ENCODE measurements at places on chromosomes 4 and X. TPM values are rescaled to one million over a fixed set of nuclear protein-coding genes. Genes with fewer than 3 reads are reported as not detected.
A peak's percentile ranks its signal among the peaks of the same experiment; 100 is the strongest.

- peak; percentile 57 for DNase-seq
- H3K4me3 ChIP-seq, result no peak overlapping the region
- peaks cover 2% of the 10 kb centered on the region for H3K27me3 ChIP-seq
- no peaks in the 10 kb centered on the region for H3K36me3 ChIP-seq
- peak overlapping the region; percentile 39 for H3K27ac ChIP-seq
- H3K4me1 ChIP-seq, result peaks cover 4% of the 10 kb centered on the region
Measured at GRCh38 chrX:14616301-14616700, 87.0 kb downstream of the GLRA2 start.

DNA sequence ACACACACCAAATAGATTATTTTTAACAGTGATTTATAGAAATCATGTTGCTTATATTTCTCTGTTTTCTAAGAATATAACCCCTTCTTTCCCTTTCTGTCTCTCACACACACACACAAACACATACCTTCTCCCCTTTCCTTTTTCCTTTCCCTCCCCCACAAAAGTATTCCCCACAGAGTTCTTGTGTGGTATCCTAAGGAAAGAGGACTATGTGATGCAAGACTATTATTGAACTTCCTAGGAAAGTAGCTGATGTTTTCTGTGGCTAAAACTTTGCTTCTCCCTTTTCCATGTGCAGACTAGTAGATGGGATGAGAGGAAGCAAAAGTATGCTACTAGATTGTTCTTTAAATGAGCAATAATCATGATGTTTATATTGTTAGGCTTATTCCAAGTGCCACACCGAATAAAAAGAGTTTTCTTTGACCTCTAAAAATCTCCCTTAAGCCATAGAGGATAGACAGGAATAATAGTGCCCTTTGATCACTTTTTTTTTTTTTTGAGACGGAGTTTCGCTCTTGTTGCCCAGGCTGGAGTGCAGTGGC is 38.7 kb downstream of the CPEB2 start:
- no peak overlapping the region for H3K4me3 ChIP-seq
- no peak overlapping the region for H3K27ac ChIP-seq
- DNase-seq, result no peak
- no peaks in the 10 kb centered on the region for H3K4me1 ChIP-seq
- H3K27me3 ChIP-seq, result no peaks in the 10 kb centered on the region

DNA sequence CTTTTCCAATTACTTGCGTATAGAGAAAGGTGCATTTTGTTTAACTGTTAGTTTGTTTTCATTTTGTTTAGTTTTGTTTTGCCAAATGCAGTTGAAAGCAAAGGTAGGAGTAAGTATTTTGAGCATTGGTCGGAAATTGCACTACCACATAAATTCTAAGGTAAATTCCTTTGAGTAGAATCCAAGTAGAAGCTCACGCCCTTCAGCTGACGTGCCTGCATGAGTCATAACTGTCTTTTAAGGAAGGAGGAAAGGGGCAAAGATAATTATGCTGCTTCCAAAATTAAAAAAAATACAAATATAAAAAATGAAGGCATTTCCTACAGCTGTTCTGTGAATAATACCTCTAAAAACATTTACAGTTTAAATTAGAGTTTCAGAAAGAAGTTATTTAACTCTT is 110.2 kb upstream of the MYOZ2 start:
- peaks cover 3% of the 10 kb centered on the region for H3K4me1 ChIP-seq
- H3K27me3 ChIP-seq, result no peaks in the 10 kb centered on the region
- no peak overlapping the region for H3K4me3 ChIP-seq
- no peak for DNase-seq
- peak overlapping the region; percentile 65 for H3K27ac ChIP-seq
- H3K36me3 ChIP-seq, result peaks cover 8% of the 10 kb centered on the region

DNA sequence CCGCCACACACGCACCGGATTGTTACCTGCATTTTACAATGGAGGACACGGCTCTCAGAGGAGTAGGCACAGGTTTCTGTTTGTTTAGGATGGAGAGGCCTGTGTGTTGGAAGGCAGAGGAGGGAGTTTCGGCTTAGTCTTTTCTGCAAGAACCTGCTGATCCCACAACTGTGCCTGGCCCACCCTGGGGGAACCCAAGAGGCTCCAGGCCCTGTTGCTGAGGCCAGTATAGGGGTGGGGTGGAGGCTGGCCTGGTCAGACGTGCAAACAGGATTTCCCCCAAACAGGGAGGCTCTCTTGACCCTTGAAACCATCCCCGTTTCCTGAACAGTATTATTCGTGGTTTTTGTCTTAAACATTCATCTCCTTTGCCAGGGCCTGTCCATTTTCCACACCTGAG is 772 bp upstream of the SLC49A3 start:
- peaks cover 7% of the 10 kb centered on the region for H3K27me3 ChIP-seq
- peaks cover 45% of the 10 kb centered on the region for H3K4me1 ChIP-seq
- no peaks in the 10 kb centered on the region for H3K36me3 ChIP-seq
- H3K27ac ChIP-seq, result peak overlapping the region; percentile 25
- peak; percentile 16 for DNase-seq

GRCh38 chr4:188822698-188823097 is 683.5 kb downstream of the TRIML1 start:
- no peaks in the 10 kb centered on the region for H3K36me3 ChIP-seq
- H3K27me3 ChIP-seq, result no peaks in the 10 kb centered on the region
- no peak for DNase-seq

- peaks cover 13% of the 10 kb centered on the region for H3K36me3 ChIP-seq
- no peak overlapping the region for H3K4me3 ChIP-seq
- no peaks in the 10 kb centered on the region for H3K4me1 ChIP-seq
- H3K27me3 ChIP-seq, result no peaks in the 10 kb centered on the region
- no peak overlapping the region for H3K27ac ChIP-seq
Measured at GRCh38 chr4:87165892-87166291, 54.5 kb downstream of the KLHL8 start.

DNA sequence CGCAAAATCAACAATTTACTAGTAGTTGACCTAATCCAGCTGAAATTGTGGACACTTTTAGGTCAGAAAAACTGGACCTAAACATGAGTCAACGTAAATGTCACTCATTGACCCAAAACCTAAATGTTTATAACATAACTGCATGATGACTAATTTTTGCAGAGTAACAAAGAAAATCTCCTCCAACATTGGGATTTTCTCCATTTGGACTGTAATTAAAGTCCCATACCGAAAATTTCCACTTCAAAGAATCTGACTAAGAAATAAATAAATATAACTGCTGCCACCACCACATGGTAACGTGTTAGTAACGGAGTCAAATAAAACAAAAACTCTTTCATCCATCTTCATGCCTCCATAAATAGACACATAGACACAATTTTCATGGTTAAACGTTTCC is 1.9 kb downstream of the ADGRA3 start:
- peak overlapping the region; percentile 62 for H3K4me3 ChIP-seq
- peak overlapping the region; percentile 87 for H3K27ac ChIP-seq
- DNase-seq, result no peak
- H3K4me1 ChIP-seq, result peaks cover 10% of the 10 kb centered on the region
- H3K36me3 ChIP-seq, result no peaks in the 10 kb centered on the region
- H3K27me3 ChIP-seq, result no peaks in the 10 kb centered on the region

- no peak for DNase-seq
- H3K27me3 ChIP-seq, result no peaks in the 10 kb centered on the region
- H3K4me1 ChIP-seq, result peaks cover 7% of the 10 kb centered on the region
- H3K36me3 ChIP-seq, result no peaks in the 10 kb centered on the region
Measured at GRCh38 chr4:25666031-25666630, 10.5 kb downstream of the SLC34A2 start.

GRCh38 chrX:115639334-115639880 is 78.4 kb downstream of the PLS3 start:
- no peak overlapping the region for H3K4me3 ChIP-seq
- no peak for DNase-seq

DNA sequence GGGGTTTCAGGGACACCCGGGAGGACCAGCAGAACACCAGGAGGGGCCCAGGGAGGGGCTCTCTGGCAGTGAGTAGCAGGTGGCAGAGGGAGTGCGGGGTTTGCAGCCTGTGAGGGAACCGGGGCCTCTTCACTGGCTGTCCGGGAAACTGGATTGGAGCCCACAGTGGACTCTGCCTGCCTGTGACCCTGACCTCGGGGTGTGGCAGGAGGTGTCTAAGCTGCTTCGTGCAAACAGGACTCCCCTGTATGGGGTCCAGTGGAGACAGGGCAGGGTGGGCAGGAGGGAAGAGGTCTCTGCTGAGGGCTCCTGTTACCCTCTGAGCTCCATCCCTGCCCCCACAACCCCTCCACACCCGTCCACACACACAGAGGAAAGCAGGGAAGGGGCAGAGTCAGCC is 50.1 kb downstream of the FAM53A start:
- peaks cover 8% of the 10 kb centered on the region for H3K4me1 ChIP-seq
- no peak for DNase-seq
- peaks cover 2% of the 10 kb centered on the region for H3K27me3 ChIP-seq
- H3K4me3 ChIP-seq, result no peak overlapping the region

DNA sequence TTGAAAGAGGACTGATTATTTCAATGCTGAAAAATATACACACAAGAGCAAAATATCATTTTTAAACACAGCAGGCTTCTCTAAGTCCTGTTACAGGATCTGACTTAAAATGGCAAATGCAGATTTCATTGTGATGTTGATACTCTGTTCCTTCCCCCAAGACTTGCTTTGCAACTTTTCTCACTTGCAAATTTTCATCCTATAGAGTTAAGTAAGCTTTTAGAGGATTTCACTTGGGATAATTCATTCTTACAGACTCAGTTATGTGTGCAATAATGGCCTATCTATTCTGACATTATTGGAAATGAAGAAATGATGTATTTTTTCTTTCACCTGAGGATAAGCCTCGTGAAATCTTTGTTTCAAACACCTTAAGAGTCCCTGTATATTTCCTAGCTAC is 2403.2 kb downstream of the ARAP2 start:
- H3K36me3 ChIP-seq, result no peaks in the 10 kb centered on the region
- no peaks in the 10 kb centered on the region for H3K4me1 ChIP-seq
- H3K27me3 ChIP-seq, result no peaks in the 10 kb centered on the region
- H3K4me3 ChIP-seq, result no peak overlapping the region
- H3K27ac ChIP-seq, result no peak overlapping the region

DNA sequence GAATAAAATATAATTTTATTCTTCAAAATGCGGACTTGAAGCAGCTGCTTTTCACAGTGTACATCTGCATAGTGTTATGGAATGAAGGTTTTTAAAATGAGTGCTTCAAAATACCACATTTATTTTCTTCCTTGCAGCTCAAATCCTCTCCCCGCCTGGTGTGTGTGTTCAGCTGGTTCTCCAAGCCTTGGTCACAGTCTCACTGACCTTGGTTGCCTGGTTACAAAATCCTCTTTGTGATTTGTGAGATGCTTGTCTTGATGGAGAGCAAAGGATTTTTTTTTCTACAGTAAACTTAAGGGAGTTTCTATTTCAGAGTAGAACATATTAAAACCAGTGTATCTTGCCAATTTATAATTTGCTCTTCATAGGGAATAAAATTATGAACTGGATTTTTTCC is 139.2 kb downstream of the PCDH18 start:
- H3K4me3 ChIP-seq, result no peak overlapping the region
- H3K27me3 ChIP-seq, result no peaks in the 10 kb centered on the region
- no peaks in the 10 kb centered on the region for H3K4me1 ChIP-seq
- DNase-seq, result peak; percentile 97
- no peaks in the 10 kb centered on the region for H3K36me3 ChIP-seq

GRCh38 chrX:55450259-55450658 is 1.7 kb upstream of the MAGEH1 start:
- H3K36me3 ChIP-seq, result no peaks in the 10 kb centered on the region
- H3K27me3 ChIP-seq, result no peaks in the 10 kb centered on the region
- DNase-seq, result peak; percentile 42
- no peaks in the 10 kb centered on the region for H3K4me1 ChIP-seq
- no peak overlapping the region for H3K27ac ChIP-seq

DNA sequence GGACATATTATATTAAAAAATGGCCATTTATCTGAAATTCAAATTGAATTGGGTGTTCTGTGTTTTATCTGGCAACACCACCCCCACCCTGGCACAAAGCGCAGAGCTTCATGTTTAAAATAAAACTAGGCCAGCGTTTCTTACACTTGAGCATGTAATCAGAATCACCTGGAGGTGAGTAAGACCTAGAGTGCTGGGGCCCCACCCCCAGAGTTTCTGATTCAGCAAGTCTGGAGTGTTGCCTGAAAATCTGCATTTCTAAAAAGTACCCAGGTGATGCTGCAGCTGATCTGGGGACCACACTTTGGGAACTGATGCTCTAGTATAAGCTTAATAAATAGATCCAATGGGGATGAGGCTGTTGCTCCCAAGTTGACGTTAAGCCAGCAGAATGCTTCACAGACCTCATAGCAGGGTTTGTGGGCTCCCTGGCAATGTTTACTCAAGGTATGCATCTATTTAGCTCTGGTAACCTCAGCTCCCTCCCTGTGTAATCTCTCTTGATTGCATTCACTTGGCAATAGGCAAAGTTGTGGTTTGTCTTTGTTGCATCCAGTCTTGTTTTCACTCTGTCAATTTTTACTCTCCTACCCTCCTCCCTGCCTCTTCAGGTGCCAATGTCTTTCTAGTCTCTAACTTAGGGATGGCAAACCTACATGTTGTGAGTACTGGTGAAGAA is 99.8 kb upstream of the TEX13D start:
- no peak overlapping the region for H3K4me3 ChIP-seq
- no peaks in the 10 kb centered on the region for H3K36me3 ChIP-seq
- peaks cover 4% of the 10 kb centered on the region for H3K4me1 ChIP-seq
- no peak for DNase-seq

DNA sequence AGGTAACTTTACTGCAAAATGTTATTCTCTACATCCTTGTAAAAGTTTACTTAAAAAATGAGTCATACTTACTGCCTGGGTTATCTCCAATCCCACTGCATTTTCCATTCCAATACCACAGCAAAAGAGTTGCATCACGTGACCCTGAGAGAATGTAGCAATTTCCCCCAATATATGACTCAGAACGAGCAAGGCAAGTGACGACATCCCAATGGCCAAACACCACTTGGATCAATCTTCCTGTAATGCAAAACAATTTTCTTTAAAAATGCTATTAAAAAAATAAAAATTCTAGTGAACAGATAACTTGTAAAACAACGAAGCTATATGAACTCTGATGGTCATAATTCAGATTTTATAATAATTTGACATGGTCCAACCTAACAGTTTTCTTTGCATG is 224.3 kb downstream of the DCLK2 start:
- no peak overlapping the region for H3K4me3 ChIP-seq
- no peak overlapping the region for H3K27ac ChIP-seq
- DNase-seq, result peak; percentile 28
- H3K27me3 ChIP-seq, result no peaks in the 10 kb centered on the region
- no peaks in the 10 kb centered on the region for H3K36me3 ChIP-seq

- peaks cover 3% of the 10 kb centered on the region for H3K36me3 ChIP-seq
- H3K4me1 ChIP-seq, result no peaks in the 10 kb centered on the region
- no peak overlapping the region for H3K4me3 ChIP-seq
- no peak overlapping the region for H3K27ac ChIP-seq
Measured at GRCh38 chrX:64184396-64184795, 21.1 kb downstream of the AMER1 start.

GRCh38 chrX:112818114-112819007 is 22.3 kb downstream of the AMOT start:
- DNase-seq, result peak; percentile 43
- no peak overlapping the region for H3K4me3 ChIP-seq
- no peak overlapping the region for H3K27ac ChIP-seq
- peaks cover 5% of the 10 kb centered on the region for H3K4me1 ChIP-seq

Gene TDO2
- 0.13 TPM for total RNA-seq

Gene MID1
- total RNA-seq, result 19.3 TPM

Gene BRS3
- not detected for total RNA-seq

Gene PORCN
- 2.6 TPM for total RNA-seq

Gene CYLC1
- not detected for total RNA-seq

Gene TLR2
- total RNA-seq, result 3.6 TPM

Gene CNGA1
- total RNA-seq, result 0.35 TPM

Gene EPGN
- total RNA-seq, result 0.49 TPM

Gene SLC2A9
- 2.4 TPM for total RNA-seq

Gene MGAT4D
- not detected for total RNA-seq

Gene KLF8
- total RNA-seq, result 3.3 TPM

Gene C4orf51
- total RNA-seq, result not detected
